H4 (cell line): ENCODE measurements at places on chromosomes 3 and 15. TPM values are rescaled to one million over a fixed set of nuclear protein-coding genes. Genes with fewer than 3 reads are reported as not detected.

Gene ATP6V1A
- 52.5 and 73.4 TPM in 2 replicates for total RNA-seq

Gene CDHR4
- not detected in 2 replicates for total RNA-seq

DNA sequence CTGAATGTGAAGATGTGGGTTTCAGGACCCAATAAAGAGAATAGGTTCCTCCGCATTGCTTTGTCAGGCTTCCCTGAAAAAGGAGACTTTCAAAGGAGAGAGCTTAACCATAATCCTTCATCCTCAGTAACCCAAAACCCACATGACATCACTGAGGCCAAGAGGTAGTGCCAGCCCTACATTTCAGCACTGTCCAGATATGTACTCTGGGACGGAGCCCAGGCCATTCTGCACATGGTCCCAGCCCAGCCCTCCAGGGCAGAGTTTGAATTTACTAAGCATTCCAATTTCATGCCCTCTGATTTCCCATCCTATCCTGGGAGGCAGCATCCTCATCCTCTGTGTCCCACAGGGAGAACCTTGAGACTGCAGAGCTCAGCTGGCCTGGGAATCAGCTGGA, 210.5 kb downstream of the GABRB3 start:
- no peak for DNase-seq

DNA sequence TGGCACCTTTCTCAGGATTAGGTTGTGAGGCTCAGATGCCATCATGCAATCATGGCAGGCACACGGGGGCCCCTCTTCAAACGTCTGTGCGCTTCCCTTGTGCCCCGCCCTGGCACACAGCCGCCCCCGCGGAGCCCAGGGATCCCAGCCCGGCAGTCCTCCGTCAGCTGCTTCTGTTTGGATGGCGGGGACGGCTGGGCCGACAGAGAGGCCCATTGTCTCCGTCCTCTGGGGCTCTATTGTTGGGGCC, 849 bp upstream of the HDAC11 start:
- no peak for DNase-seq

GRCh38 chr3:40751666-40752065, 226.9 kb downstream of the ZNF621 start:
- DNase-seq, result no peak

- no peak for DNase-seq
Measured at GRCh38 chr3:127165036-127165435, 27.9 kb upstream of the PRR23E start.

DNA sequence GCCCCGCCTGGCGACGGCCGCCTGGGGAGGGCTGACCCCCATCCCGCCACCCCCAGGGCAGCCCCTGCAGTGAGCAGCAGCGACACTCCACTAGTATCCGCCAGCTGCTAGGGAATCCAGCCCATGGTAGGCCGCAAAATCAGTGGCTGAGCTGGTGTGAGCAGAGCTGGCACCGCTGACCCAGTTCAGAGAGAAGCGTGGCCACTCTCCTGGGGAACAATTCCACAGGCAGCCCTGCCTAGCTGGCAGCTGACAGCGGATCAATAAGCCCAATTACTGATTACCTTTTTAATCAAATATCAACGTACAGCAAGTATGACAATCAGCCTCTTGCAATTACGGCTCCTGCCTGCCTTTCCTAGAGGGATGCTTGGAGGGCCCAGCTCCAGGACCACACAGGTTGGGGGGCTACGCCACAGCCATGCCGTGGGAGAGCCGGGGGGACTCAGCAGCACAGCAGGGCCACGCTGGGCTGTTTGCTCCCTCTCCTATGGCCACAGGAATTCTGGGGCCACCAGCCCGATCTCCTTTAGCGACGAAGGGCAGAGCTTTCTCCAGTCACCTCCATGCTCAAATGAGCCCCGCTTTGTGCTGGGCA, 13.9 kb downstream of the DNAJB8 start:
- no peak for DNase-seq

DNA sequence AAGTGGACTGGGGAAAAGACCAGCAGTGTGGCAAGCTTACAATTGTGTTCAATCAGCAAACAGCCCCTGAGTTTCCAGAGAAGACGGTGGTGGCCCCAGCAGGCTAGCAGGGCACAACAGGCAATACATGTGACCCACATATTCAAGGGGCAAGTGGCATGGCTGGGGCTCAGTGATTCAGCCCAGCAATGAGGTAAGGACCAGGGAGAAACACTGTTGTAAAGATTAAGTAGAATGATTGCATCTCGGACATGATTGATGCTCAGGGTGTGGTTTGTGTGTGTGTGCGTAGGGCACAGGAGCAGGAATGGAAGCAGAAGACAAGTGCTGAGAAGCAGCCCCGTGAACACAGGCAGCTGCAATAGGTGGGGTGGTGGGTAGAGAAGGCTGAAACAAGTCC, 37.9 kb downstream of the KLHL6 start:
- no peak for DNase-seq

- DNase-seq, result peak; percentile 95
Measured at GRCh38 chr3:64238971-64239667, 13.9 kb upstream of the PRICKLE2 start.

DNA sequence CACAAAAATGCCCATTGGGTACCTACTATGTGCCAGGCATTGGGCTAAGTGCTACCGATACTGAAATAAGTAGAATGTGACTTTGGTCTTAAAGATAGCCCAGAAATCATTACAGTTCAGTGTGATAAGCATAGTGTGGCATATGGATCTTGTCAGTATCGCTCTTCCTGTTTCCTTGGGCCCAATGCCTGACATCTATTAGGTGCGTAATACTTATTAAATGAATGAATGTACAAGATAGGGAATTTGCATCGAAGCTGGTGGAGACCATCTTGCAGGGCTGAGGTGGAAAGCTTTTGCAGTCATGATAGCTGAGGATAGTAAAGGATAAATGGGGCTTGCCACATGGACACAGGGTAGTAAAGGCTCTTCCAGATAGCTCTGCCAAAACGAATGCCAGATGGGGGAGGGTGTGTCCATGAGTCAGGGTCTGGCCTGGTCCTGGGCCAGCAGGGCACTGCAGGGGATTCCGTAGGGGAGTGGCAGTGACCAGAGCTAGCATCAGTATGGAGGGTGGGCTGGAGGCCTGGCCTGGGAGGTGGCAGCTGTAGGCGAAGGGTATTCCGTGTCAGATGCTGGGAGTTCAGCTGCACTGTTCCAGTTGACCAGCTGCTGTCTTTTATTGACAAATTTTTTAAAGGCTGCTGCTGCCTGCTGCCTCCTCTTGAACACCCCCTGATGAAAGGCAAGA, 23.5 kb downstream of the TSEN2 start:
- DNase-seq, result no peak
